ENCODE measurements at places on chromosomes 16 and 17. TPM values are rescaled to one million over a fixed set of nuclear protein-coding genes. Genes with fewer than 3 reads are reported as not detected.

DNA sequence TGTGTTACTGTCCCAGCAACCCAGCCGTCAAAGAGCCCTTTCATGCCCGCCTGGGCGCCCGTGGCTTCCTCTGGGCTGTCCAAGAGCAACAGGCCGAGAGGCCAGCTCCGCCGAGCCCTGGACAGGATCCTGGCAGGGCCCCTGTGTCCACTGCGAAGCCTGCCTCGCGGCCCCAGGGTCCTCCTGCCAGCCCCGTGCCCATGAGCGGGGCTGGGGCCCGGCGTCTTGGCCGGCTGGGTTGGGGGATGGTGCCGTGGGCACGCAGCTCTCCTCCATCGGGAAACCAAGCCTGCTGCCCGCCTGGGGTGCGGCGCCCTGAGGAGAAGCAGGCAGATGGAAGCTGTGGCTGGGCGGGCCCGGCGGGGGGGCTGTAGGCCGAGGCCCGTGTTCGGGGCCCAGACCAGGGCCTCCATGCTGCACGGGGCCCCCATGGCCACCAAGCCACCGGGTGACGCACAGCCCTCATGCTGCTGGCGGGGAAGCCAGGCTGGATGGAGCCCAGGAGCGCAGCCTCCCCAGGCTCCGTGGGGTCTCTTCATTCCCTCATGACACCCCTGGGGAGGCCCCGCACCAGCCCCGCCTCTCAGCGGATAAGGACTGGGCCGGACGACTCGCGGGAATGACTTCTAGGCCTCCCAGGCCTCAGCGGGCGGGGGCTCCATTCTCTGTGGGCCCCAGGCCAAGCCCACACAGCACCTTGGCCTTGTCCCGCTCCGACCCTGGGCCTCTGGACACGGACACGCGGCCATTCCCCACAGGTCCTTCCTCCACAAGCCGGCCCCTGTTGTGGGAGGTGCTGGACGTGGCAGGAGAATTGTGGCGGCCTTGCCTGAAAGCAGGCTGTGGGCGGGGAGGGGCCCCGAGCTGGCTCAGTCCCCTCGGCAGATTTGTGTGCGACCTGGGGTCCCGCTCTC is at the start of gene C1QTNF8:
TSS of gene C1QTNF8 (minus strand) at position 76 of the 914 bp plus-strand sequence. CDS start 1,322 bp downstream, outside the sequence.
- no peak for DNase-seq

GRCh38 chr17:56995766-56996165 is 17.8 kb downstream of the SCPEP1 start:
- peak; percentile 14 for DNase-seq

DNA sequence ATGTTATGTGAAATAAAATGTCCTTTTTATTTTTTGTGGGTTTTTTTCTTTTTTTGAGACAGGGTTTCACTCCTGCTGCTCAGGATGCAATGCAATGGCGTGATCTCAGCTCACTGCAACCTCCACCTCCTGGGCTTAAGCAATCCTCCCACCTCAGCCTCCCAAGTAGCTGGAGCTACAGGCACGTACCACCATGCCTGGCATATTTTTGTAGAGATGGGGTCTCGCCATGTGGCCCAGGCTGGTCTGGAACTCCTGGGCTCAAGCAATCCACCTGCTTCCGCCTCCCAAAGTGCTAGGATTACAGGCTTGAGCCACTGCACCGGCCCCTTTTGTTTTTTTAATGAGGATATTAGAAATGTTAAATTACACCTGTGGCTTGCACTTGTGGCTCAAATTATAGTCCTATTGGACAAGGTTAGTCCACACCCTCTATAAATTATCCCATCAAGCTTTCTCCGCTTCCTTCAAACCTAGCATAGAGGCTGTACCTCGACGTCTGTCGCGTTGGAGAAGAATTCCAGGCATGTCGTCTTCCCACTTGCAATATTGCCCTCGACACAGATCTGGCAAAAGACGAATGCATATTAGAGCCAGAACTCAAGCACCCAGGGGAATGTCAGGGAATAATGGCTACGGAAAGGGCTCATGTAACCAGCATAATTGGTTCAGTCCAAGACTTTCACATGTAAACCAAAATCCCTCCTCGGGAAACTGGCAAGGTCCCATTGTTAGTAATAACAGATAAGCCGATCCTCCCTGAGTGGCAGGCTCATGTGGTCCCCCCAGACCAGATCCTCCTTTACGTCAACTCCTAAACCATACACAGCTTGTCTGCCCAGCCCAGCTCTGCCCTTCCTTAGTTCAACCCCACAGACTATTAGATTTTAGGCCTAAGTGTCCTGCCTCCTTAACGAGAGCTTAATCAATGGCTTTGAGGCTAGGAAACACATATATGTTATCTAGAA is 8.2 kb downstream of the TK2 start:
- no peak for DNase-seq

The FBXO39 gene
- 0.57 TPM for total RNA-seq

GRCh38 chr16:78896280-78896679 is 704.3 kb downstream of the MAF start:
- no peak for DNase-seq

The KREMEN2 gene
- total RNA-seq, result not detected

The CTRL gene
- total RNA-seq, result 0.27 TPM

The TNFSF12 gene
- 14.5 TPM for total RNA-seq

GRCh38 chr17:2075336-2076086 is 20.6 kb downstream of the HIC1 start:
- DNase-seq, result peak; percentile 56

- no peak for DNase-seq
These were observed 84.2 kb downstream of the KCNJ12 start for GRCh38 chr17:21460358-21460757.

The PIRT gene
- not detected for total RNA-seq

DNA sequence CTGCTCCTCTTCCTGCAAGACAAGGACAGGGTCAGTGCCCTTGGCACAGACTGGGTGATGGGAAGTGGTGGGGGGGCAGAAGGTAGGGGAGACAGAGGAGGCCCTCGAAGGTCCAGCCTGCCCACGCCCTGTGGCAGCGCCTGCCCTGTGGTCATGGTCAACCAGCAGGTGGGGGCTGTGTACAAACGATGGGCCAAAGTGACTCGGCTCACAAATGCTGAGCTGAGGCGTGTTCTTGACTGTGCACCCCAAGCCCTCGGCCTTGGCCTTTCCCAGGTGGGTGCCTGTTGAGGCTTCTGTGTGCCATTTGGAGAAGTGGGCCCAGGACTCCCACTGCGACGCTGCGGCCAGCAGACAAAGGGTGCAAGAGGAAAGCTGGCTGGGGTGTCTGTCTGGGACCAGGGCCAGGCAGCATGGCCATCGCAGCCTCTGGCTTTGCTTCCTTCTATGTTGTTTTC is 22.6 kb downstream of the MXRA7 start:
- DNase-seq, result no peak

The CAMKK1 gene
- 8.3 TPM for total RNA-seq

- no peak for DNase-seq
These were observed 1.9 kb upstream of the ITGAL start for GRCh38 chr16:30470632-30470995.

The RGS11 gene
- 1.2 TPM for total RNA-seq

DNA sequence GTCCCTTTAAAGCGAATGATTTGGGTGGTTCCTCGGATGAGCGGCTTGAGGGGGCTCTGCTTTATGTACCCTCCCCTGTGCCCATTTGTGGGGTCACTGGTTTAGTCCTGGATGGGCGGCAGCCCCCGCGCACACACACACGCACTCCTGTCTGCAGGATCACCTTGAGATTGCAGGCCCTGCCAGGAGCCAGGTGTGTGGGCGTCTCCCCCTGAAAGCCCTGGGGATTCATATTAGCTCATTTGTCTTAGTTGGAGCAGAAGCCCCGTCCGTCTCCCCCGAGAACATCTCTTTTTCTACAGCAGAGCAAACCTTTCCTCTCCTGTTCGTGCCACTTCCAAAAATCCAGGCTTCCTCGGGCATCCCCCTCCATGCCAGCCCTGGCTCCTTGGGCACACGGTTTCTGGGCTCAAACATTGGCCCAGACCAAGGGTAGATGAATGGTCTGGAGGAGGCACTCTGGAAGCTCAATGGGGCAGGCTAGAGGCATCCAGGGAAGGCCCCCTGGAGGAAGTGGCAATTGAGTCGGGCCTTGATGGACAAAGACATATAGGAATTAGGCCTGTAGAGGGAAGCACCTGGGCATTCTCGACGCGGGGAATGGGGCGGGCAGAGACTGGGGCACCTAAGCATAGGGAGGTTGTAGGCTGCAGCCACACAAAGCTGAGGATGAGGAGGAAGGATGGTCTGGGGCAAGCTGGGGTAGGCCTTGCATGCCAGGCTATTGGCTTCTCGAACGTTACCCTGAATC is 218.5 kb upstream of the GSE1 start:
- DNase-seq, result no peak

The ABCA3 gene
- 1.8 TPM for total RNA-seq

DNA sequence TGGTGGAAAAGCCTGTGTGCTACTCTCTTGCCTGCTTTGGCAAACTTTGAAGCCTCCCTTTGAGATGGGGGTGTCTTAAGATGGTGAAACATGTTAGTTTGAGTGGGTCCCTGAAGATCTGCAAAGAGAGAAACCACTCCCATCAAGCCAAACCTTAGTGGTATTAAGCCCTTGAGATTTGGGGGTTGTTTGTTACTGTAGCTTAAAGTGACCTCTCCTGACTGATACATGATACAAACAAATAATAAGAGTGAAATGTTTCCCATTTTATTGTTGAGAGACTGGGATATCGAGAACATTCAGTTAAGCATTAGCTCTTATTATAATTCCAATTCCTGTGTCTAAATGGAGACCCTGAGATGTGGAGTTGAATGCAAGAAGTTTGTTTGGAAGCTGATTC is 63.1 kb downstream of the NT5M start:
- DNase-seq, result no peak

DNA sequence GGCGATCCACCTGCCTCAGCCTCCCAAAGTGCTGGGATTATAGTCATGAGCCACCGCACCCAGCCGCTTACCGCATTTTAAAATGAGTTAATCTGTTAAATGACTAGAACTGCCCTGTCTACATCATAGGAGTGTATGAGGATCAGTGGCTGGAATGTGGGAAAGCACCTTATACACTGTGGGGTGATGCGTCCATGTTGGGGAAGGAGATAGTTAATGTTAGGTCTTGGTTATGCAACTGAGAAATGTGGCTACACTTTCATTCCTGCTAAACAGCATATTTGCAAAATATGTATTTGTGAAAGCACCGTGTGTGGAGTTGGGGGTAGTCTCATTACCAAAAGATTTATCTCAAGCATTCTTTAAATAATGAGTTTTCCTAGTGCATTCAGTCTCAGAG is 107.6 kb downstream of the SPACA3 start:
- DNase-seq, result no peak

DNA sequence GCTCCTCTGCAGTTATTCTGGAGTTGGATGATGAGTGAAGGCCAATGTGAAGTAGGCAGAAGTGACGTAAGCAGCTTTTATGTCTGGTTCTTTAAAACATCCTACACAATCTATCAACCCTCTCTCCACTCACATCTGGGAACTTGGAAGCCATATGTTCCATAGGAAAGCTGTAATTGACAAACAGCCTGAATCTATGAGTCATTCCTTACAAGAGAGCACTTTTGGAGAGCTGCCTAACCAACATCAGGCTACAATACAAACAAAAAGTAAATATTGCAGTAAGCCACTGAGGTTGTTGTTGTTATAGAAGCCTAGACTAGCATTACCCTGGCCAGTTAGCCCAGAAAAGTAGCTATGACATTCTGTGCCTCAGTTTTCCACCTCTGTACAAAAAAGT is 5.9 kb downstream of the CCL7 start:
- peak; percentile 92 for DNase-seq

DNA sequence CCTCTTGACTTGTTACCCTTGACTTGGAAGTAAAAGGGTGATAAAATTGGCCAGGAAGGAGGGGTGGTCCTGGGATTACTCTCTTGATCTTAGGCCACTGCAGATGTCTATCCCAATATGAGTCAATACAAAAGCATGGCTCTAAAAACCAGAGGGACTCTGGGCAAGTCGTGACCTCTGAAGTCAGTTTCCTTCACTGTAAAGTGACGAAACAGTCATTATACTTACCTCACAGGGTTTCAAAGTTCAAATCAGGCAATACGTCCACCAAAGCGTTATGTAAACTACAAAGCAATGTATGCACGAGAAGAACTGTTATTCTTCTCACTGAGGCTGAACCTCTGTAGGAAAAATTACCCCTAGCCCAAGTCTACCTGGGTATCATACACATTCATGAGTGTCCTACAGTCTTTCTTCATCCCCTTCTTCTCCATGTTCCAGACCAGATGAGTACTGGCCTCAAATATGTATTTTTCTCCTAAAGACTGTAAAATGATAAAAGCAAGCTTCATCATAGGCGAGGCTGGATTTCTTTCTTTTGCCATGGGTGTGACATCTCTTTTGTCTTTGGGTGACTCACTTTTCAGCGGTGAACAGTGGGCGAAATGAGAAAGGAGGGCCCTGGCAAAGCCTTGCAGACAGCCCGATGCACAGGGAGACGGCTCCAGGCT is 34.5 kb upstream of the CLEC18B start:
- peak; percentile 85 for DNase-seq

GRCh38 chr16:28207399-28207798 is 4.4 kb downstream of the XPO6 start:
- DNase-seq, result no peak

The SAMD14 gene
- 1.6 TPM for total RNA-seq

- no peak for DNase-seq
These were observed 1.4 kb downstream of the CARHSP1 start for GRCh38 chr16:8867216-8867931.

DNA sequence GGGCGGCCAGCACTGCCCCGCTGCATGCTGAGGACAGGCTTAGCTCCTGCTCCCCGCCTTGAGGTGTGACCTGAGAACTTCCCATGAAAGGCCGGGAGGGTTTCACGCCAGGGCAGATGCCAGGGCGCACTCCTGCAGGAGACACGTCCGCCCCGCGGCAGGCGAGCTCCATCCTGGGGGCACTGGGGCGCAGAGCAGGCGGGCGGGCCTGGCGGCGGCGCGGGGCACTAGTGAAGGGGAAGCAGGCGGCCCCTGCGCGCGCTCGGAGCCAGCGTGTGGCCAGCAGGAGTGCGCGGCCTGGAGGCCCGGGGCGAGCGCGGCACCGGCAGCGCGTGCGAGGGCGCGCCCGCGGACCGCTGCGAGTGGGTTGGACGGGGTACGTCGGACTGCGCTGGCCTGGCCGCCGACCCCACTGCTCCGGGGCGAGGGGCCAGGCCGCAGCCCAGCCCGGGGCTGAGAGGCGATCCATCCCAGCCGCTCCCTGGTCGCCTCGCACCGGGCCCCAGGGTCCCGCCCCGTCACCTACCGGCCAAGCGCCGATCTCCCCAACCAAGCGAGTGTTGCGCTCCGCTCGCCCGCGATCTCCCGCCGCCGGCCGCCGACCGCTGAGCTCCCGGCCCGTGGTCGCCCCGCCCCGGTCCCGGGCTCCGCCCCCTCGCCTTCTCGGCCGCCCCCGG is at the start of gene MAP3K14:
TSS of gene MAP3K14 (minus strand) at position 587 of the 677 bp plus-strand sequence. CDS start 26,275 bp downstream, outside the sequence.
- DNase-seq, result peak; percentile 66

All from fibroblast of the aortic adventitia (primary cell).